IMR-90 (cell line): ENCODE measurements at places on chromosomes 1 and 21. TPM values are rescaled to one million over a fixed set of nuclear protein-coding genes. Genes with fewer than 3 reads are reported as not detected.

DNA sequence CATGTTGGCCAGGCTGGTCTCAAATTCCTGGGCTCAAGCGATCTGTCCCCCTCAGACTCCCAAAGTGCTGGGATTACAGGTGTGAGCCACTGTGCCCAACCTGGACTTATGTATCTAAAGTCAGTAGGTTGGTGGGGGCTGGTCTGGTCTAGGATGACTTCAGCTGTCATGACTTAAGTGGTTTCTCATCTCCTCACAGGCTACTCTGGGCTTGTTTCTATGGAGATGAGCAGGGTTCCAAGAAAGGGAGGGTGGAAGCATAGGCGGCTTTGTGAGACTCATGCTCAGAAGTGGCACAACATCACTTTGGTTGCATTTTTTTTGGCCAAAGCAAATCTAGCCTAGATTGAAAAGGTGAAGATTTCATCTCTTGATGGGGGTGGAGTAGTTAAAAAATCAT is 115.9 kb upstream of the IVNS1ABP start:
- DNase-seq: no peak

DNA sequence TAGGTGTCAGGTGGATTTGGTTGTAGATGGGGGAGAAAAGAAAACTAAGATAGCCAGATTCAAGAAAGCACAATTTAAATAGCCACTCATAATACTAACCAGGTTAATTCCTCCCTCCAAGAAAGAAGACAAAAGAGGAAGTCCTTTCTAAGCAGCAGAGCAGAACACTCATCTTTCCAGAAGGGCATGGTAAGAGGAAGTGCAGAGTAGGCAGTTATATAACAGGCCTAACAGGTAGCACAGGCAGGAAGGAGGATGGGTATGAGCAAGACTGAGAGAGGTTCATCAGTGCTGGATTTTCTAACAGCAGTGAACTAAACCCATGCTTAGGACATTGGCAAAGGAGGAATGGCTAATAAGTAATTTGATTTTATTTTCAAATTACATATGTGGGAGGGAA is 517.5 kb downstream of the PLPP3 start:
- DNase-seq: no peak

GRCh38 chr21:46051379-46051770 is 46.5 kb upstream of the COL6A2 start:
- no peak for DNase-seq

Gene HMGCS2
- total RNA-seq: not detected in 2 replicates

Gene ANKRD65
- total RNA-seq: under 0.01 TPM in 1 of 2 replicates, not detected in the other
